ENCODE measurements at places on chromosomes 11 and 22.
A peak's percentile ranks its signal among the peaks of the same experiment; 100 is the strongest.

DNA sequence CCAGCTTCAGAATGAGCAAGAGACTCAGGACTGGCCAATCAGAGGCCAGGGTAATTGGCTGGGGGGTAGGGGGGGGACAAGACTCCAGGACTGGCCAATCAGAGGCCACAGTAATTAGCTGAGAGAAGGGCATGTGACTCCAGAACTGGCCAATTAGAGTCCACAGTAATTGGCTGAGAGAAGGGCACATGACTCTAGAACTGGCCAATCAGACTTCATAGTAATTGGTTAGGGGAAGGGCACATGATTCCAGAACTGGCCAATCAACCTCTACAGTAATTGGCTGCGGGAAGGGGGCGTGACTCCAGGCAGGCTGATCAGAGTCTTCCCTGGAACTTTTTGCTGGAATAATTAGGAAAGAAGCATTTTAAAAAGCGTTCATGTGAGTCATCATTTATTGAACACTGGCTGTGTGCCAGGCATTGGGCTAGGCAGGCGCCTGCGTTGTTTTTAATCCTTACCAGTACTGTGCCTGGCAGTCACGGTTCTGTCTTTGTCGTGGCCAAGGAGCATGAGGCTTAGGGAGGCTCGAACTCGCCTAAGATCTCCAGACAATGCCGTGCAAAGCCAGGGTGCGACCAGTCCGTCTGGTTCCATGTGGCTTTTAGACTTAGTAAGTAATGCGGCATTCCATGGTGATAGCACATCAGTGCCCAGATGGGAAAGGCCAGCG lies 508.1 kb downstream of the TBC1D22A start:
- no peak for DNase-seq

GRCh38 chr11:102318469-102318868 lies 1.2 kb downstream of the BIRC3 start:
- DNase-seq, result no peak

- DNase-seq, result no peak
Observed at GRCh38 chr22:45502215-45503049, at the start of gene FBLN1. FBLN1 (plus strand) TSS chr22:45502883; CDS start chr22:45502986, 103 bp downstream.

GRCh38 chr11:33920838-33921613 lies 29.1 kb upstream of the LMO2 start:
- no peak for DNase-seq

DNA sequence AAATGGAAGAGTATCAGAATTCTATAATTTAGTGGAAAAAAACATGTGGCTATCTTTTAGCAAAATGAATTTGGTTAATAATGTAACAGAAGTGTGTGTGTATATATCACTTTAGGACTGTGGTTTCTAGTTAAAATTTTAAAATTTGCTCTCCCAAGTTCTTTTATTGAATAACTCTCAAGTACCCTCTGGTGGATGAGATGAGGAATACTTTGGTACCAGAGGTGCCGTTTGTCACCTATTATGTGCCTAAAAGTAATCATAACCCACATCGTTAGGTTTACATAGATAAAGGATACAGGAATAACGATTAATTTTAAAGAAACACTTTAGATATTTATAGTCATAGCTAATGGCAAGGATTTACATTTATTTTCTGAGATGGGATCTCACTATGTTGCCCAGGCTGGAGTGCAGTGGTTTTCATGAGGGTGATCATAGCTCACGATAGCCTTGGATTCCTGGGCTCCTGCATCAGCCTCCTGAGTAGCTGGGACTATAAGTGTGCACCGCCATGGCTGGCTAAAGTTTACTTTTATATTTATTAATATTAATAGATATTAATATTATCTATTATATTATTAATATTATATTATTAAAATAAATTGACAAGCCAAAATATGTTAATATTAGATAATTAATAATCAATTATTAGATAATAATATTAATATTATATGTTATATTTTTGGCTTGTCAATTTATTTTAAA lies 66.7 kb upstream of the CAPRIN1 start:
- DNase-seq, result no peak

GRCh38 chr22:39383841-39384625 lies 15.5 kb upstream of the TAB1 start:
- DNase-seq, result no peak

GRCh38 chr11:76008474-76008873 lies 193.5 kb downstream of the UVRAG start:
- no peak for DNase-seq

DNA sequence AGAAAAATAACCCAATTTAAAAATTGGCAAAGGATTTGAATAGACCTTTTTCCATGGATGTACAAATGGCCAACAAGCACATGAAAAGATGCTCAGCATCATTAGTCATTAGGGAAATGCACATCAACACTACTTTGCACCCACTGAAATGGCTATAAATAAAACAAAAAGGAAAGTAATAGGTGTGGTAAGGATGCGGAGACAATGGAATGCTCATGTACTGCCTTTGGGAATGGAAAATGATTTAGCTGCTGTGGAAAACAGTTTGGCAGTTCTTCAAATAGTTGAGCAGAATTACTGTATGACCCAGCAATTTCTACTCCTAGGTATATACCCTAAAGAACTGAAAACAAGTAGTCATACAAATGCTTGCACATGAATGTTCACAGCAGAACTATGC lies 37.4 kb downstream of the LARGE2 start:
- no peak for DNase-seq

DNA sequence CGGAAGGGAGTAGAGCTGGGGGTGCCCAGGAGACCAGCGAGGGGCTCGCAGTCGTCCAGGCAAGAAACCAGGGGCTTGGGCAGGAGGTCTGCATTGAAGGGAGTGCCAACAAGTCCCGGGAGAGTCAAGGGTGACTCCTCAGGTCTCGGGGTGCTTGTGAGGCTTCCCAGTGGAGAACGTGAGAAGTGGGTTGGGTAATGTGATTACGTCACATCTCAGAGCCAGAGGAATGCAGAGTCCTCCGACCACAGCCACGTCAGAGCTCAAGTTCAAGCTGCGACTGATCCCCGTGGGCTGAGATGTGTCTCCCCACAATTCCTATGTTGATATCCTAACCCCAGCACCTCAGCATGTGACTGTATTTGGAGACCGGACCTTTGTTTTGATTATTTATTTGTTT lies 89.7 kb upstream of the SHANK2 start:
- no peak for DNase-seq

- DNase-seq, result peak; percentile 4
Observed at GRCh38 chr11:95556342-95557163, 233.0 kb downstream of the FAM76B start.

DNA sequence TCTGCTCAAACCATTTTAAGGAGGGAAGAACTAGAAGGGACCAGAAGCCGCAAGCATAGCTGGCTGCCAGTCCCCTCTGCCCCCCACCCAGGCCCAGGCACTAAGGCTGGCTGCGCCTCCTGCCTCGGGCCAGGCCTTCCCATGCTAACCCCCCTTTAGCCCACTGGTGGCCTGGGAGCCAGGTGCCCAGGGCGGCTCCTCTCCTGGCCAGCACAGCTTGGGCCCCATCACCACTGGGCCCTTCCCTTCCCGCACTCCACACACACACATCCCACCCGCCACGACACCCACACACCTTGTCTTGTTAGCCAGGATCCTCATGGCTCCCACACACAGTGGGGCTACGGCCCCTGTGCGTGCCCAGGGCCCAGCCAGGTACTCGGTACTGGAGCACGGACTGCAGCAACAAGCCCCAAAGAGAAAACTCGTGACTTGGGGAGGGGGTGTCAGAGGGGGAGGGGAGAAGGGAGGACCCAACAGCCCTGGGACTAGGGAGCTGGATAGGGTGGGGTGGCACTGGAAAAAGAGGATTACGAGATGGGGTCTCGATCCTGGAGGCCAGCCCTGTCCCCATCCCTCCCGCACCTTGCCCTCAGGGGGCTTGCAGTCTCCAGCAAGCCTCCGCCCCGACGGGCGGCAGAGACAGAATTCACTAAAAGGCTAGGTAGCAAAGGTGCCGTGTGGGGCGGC lies 16.0 kb downstream of the BCL9L start:
- DNase-seq, result no peak

DNA sequence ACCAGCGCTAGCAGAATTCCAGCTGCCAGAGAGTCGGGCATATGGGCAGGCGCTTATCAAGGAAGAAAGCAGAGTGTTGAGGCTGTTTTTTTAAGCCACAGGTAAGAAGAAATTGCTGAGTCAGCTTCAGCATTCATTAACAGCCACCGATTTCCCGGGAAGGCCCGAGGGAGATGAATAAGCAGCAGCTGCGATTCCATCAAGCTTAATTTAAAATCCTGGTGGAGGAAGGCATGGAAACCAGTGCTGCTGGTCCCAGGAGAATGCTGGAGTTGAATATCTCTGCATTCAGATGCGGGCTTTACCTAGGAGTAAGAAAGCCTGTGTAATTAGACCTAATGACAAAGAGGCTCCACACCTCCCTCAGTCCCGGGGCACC lies 168.8 kb downstream of the BRD1 start:
- DNase-seq, result no peak

GRCh38 chr11:75827562-75827961 lies 12.6 kb downstream of the UVRAG start:
- no peak for DNase-seq

GRCh38 chr11:111923351-111923788 lies 4.7 kb downstream of the C11orf52 start:
- no peak for DNase-seq

DNA sequence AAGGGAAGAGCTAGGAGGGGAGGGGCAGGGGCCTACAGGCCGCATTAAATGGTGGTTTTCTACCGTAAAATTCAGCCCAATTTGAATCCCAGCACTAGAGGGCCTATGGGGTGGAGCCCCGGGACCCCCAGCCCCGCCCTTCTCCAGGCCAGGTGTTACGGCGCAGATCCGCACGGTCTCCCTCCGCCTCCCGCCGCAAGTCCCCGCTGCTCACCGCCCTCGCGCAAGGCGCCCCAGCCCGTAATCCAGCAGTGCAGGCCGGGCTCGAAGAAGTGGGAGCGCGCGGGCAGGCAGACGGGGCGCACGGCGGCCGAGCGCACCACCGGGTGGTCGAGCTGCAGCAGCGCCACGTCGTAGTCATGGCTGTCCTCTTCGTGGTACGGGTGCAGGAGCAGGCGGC lies 17.3 kb downstream of the KCTD17 start:
- DNase-seq, result no peak

GRCh38 chr11:116384876-116385275 lies 387.9 kb downstream of the BUD13 start:
- DNase-seq, result no peak

GRCh38 chr11:7648264-7648663 lies 25.0 kb downstream of the CYB5R2 start:
- no peak for DNase-seq
